ENCODE measurements at places on chromosomes 13 and 19.

- no peak for DNase-seq
These were observed 453.5 kb downstream of the TDRD3 start for GRCh38 chr13:60850526-60850925.

DNA sequence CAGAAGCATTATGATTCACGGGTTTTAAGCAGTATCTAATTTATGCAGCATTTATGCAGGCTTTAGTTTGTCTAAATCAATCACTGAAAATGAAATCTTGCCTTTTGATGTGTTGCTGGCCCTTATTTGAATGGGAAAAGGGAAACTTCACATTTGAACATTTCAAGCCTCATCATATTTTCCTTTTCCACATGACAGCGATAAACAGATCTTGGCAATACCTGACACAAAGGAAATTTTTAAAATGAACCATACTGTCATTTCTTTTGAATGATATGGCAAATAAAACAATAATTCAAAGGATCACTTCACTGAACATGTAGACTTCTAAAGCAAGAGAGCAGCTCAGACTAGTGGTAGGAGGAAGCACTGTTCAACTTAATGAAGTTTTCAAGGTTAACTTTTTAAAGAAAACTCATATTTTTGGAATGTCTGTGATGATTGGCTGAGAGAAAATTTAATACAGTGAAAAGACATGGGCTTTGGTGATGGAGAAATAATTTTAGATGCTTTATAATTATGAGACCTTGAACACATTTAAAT is 198.1 kb downstream of the OXGR1 start:
- DNase-seq, result no peak

- no peak for DNase-seq
These were observed 23.6 kb downstream of the LYL1 start for GRCh38 chr19:13078897-13079541.

GRCh38 chr19:33772858-33773180 is 23.9 kb upstream of the KCTD15 start:
- no peak for DNase-seq

DNA sequence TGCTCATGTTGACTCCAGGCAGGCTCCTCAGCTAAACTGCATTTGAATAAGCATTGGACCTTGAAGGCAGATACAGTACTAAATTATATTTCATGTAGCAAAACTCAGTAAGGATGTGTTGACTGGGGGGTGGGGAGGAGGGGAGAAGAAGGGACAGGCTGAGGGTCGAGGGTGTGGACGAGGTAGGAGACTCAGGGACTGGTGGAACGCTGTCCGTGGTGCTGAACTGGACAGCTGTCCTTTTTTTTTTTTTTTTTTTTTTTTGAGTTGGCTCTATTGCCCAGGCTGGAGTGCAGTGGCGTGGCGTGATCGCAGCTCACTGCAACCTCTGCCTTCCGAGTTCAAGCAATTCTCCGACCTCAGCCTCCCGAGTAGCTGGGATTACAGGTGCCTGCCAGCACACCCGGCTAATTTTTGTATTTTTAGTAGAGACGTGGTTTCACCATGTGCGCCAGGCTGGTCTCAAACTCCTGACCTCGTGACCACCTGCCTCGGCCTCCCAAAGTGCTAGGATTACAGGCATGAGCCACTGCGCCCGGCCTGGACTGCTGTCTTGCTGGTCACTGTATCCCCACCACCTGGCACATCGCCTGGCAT is 33.2 kb upstream of the CASP14 start:
- no peak for DNase-seq

GRCh38 chr13:100513987-100514670 is 74.5 kb downstream of the GGACT start:
- DNase-seq, result no peak

- DNase-seq, result no peak
These were observed 1829.0 kb upstream of the MIR17HG start for GRCh38 chr13:89518289-89519077.

- DNase-seq, result no peak
These were observed 27.2 kb upstream of the CBY2 start for GRCh38 chr13:45674908-45675307.

DNA sequence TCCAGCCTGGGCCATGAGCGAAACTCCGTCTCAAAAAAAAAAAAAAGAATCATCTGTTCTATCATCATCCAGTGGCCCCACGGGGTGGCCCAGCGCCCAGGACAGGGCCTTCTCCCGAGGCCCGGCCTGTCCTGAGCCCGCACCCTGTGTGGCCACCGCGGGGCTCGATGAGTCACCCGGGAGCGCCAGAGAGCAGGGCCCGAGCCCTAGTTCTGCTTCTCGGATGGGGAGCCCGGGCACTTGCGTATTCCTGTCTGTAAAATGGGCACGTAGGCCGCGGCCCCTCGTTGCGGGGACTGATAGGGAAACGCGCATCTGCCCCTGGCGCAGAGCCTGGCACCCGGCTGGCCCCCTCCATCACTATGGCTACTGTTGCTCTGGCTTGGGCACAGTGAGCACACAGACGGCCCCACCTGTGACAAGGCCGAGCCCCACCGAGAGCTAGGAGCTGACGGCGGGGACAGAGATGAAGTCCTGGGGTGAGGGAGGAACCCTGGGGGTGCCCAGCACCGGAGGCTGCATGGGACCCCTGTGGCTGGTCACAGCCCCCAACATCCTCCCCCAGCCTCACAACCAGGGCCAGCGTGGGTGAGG is 21.3 kb upstream of the UQCR11 start:
- DNase-seq, result no peak

GRCh38 chr13:52921194-52921593 is 72.8 kb upstream of the PCDH8 start:
- no peak for DNase-seq

- no peak for DNase-seq
These were observed 17.3 kb upstream of the ZNF14 start for GRCh38 chr19:19749908-19750841.

- no peak for DNase-seq
These were observed 14.4 kb downstream of the SPINT2 start for GRCh38 chr19:38278751-38279150.

DNA sequence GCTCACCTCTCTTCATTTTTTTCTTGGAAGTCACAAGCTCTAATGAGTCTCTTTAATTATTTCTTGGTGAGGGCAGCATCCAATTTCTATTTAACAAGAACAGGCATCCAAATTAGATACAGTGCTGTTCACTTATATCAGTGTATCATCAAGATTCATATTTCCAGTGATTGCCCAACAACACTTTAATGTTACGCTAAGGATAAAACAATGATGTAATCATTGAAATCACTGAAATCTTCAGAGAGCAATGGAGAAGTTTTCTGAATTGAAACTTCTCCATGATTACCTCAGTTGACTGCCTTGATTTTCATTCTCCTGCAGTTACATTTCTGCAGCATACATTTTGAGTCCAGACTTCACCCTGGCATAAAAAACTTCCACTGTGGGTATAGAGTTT is 17.1 kb upstream of the LRCH1 start:
- no peak for DNase-seq

DNA sequence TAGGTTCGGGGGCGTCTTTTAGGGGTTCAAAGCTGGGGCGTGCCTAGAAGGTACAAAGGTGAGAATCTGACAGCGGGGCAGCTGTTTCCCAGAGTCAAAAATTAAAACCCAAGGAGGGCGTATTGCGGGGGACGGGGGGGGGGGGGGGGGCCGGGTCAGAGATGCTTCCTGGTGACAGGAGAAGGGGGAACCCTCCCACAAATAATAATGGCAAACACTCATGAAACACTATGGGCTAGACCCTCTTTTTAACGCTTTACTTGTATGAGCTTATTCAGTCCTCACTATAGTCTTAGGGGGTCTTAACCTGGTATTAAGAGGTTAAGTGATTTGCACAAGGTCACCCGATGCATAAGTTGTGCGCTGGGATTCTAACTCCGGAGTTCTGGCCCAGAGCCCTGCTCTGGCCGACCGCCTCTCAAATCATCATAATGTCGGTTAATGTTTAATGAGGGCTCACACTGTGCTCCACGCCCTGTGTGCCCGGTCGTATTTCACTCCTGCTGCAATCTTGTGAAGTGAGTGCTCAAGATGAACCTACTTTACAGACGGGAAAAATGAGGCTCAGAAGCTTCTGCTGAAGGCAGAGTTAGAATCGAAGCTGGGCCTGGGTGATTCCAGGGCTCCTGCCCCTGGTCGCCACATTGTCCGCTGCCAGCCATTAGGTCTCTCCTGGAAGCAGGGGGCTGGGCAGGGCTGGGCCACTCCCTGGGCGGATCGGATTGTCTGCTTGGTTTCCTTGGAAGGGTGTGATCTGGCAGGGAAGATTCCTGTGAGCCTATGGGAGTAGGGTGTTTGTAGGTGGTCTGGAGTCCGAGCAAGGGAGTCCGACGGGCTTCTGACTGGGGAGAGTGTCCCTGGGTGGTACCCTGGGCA is 964 bp downstream of the PAK4 start:
- no peak for DNase-seq

GRCh38 chr13:74966275-74966674 is 515.7 kb downstream of the TBC1D4 start:
- no peak for DNase-seq

DNA sequence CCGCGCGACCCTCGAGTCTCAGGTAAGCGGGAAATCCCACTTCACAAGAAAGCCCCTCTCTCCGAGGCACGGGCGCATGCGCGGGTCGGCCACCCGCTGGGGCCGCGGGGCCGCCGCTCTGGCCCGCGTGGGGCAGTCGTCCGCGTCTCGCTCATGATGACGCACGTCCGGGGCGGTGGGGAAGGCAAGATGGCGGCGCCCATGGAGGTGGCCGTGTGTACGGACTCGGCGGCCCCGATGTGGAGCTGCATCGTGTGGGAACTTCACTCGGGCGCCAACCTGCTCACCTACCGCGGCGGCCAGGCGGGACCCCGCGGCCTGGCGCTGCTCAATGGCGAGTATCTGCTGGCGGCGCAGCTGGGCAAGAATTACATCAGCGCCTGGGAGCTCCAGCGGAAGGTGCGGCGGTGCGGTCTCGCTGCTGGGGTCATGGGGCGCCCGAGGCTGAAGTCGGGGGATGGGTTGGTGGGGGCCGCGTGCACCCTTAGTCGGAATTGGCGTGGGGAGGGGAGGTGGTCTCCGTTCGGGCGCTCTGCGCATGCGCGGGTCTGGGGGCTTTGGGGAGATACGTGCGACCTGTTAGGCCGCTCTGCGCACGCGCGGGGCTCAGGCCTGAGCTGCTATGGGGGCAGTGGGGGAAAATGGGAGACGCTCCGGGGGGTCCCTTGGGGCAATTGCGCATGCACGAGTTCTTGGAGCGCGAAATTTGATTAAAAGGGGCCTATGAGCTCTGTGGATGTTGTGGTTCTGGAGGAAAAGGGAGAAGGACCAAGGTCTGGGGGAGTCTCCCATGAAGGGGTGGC is at the start of gene WDR18:
Gene WDR18, plus strand, starts transcription at position 181 of the 803 bp plus-strand sequence. Its CDS starts 9 bp downstream, at position 190.
- DNase-seq, result peak; percentile 80

DNA sequence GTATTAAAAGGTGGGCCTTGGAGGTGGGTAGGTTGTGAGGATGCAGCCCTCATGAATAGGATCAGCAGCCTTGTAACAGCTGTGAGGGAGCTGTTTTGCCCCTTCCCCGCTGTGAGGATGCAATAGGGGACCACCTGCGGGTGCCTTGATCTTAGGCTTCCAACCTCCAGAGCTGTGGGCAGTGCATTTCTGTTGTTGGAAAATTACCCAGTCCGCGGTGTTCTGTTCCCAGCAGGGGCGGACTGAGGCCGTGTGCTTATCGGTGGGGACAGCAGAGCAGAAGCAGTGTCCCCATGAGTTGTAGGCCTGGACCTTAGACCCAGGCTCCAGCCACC is 54.8 kb upstream of the TEX29 start:
- DNase-seq, result no peak

DNA sequence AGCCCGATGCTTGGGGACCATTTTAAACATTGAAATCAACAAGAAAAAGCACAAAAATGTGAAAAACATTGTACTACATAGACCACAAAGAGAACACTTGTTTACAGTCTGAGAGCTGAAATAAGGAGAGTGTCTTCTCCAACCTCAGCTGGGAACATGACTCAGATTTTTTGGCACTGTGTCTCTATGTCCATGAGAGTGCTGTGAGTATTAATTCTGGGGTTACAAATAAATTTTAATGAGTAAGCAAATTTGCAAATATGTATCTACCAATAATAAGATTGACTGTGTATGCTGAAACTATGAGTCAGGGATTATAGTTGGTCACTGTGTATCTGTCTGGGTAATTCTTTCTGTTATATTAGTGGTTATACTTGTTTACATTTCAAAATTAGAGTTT is 174.0 kb downstream of the DCT start:
- DNase-seq, result no peak

- no peak for DNase-seq
These were observed 149.9 kb upstream of the SOX1 start for GRCh38 chr13:111917086-111917485.

- DNase-seq, result no peak
These were observed 4.3 kb downstream of the MYO9B start for GRCh38 chr19:17079710-17080439.

- DNase-seq, result no peak
These were observed 1832.8 kb upstream of the MIR17HG start for GRCh38 chr13:89514534-89515312.

GRCh38 chr13:99354371-99354951 is 47.3 kb upstream of the GPR183 start:
- DNase-seq, result no peak

DNA sequence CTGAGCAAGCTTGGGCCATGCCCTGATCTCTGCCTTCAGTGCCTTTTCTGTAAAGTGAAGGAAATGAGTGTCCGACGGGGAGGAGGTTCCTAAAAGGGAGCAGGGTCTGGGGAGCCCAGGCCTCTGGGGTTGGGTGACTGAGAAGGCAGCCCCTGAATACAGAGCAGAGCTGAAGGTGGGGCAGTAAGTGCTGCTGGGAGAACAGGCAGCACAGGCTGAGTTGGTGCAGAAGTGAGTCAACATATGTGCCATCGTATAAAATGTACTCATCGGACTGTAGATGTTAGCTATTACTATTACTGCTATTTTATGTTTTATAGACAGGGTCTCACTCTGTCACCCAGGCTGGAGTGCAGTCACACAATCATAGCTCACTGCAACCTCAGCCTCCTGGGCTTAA is 1.0 kb upstream of the HAMP start:
- DNase-seq, result no peak

GRCh38 chr13:36086117-36086516 is 45.1 kb downstream of the DCLK1 start:
- no peak for DNase-seq

DNA sequence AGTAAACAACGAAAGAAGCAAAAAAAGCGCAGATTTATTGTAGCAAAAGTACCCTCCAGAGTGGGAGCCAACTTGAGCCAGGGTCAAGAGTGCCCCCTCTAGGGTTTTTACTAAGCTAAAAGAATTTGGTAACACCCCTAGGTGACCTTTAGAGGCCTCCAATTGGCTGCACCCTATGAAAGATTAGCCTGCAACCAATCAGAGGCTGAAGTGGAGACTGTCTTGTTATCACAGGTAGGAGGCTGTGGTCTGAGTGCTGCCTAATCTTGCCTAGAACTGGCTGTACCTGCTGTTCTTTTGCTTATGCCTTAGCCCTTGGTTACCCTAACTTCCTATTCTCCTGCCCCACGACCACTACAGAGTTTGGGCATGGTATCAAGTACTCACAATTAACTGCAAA is 38.3 kb downstream of the ANKRD10 start:
- no peak for DNase-seq

- no peak for DNase-seq
These were observed 825 bp downstream of the GMIP start for GRCh38 chr19:19642506-19643157.

- no peak for DNase-seq
These were observed 1.9 kb downstream of the NAPA start for GRCh38 chr19:47512948-47513319.
